Activated gamma-delta T cell (primary cell): ENCODE measurements at places on chromosomes 16 and 17.

GRCh38 chr16:57643147-57643874 is 14.9 kb downstream of the ADGRG1 start:
- no peak for DNase-seq

- no peak for DNase-seq
Observed at GRCh38 chr17:16287563-16288027, 65.7 kb downstream of the CENPV start.

- no peak for DNase-seq
Observed at GRCh38 chr16:87538594-87538993, 45.8 kb upstream of the ZCCHC14 start.

DNA sequence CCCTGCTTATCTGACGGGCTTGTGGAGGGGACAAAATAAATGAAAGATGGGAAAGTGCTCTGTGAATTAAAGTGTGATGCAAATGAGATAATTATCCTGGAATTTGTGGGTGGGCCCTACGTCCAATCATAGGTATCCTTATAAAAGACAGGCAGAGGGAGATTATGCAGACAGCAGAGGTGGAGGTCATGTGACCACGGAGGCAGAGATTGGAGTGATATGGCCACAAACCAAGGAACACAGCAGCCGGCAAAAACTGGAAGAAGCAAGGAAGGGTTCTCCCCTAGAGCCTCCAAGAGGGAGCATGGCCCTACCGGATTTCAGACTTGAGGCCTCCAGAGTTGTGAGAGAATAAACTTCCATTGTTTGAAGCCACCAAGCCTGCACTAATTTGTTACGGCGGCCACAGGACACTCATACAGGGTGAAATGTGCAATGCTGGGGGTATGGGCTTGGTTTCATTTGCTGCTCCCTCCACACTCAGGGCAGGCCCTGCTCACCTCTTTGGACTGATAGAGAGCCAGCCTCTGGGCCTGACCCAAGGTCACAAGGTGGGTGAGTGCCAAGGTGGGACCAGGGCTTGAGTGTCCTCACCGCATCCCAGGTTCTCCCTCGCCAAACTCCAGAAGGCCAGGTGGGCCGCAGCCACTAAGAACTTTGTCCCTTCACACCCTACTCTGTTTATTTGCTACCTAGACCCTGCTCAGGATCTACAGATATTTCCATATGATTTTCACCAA is 149.6 kb upstream of the TNRC6C start:
- DNase-seq, result no peak

GRCh38 chr16:26087091-26087490 is 395.3 kb downstream of the HS3ST4 start:
- DNase-seq, result no peak

DNA sequence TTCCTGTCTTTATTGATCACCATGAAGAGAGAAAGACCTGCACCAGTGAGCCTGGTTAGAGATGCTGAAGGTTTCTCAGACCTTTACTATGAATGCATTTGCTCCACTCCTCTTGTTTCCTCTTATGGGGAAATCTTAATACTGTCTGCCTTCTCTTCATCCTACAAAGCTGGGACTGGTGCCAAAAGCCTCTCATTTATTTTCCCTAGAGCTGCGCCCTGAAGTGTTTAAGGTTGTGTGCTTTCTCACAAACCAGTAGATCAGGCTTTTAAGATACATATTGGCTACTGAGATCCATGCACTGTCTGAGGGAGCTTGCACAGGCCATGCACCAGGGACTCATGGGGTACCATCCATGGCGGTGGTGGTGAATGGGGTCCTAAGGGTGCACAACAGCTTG is 286.1 kb upstream of the PMFBP1 start:
- DNase-seq, result no peak
